Vagina (tissue), 2 donors: ENCODE measurements at places on chromosomes 6 and 20. TPM values are rescaled to one million over a fixed set of nuclear protein-coding genes. Genes with fewer than 3 reads are reported as not detected.

The ZDHHC14 gene
- 15.2 TPM for total RNA-seq

The SPATS1 gene
- total RNA-seq = not detected

The RAB44 gene
- 0.49 TPM for total RNA-seq

The LRP11 gene
- 35.1 TPM for total RNA-seq

GRCh38 chr6:56424064-56424463, 176.7 kb upstream of the COL21A1 start:
- DNase-seq = no peak
- no peak overlapping the region for H3K4me3 ChIP-seq
- H3K27me3 ChIP-seq = no peaks in the 10 kb centered on the region
- no peaks in the 10 kb centered on the region for H3K36me3 ChIP-seq
- no peak overlapping the region for H3K27ac ChIP-seq

DNA sequence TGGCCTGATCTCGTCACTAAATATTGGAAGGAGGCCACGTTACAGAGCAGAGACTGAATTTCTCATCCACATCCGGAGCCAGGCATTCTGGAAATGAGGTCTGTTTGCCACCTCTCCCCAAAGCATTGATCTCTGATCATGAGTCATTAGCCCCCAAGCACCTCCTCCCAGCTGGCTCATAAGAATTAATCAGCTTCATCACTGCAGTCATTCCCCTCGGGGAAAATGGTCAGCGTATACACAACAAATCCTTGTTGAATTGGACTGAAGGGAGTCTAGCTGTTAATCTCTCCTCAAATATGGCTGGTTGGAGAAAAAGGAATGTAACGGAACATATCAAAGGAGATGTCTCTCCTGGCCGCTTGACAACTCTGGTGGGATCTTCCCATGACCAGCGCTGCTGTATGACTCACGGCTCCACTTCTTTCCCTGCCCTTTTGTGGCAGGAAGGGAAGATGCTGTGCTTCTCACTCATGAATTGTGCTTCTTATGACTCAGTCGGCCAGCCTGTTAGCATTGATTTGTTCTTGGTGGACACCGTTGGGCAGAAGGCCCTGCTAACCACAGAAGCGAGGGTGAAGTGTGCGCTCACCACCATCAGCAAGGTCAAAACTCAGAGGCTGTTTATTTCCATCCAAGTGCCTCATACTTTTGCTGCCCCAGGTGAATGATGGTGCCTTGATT, 76.7 kb downstream of the RNF182 start:
- H3K4me3 ChIP-seq = no peak overlapping the region
- H3K4me1 ChIP-seq = no peaks in the 10 kb centered on the region
- H3K36me3 ChIP-seq = no peaks in the 10 kb centered on the region
- H3K27me3 ChIP-seq = no peaks in the 10 kb centered on the region
- no peak overlapping the region for H3K27ac ChIP-seq
- no peak for DNase-seq

- H3K4me1 ChIP-seq = no peaks in the 10 kb centered on the region
- H3K27me3 ChIP-seq = no peaks in the 10 kb centered on the region
- no peaks in the 10 kb centered on the region for H3K36me3 ChIP-seq
- DNase-seq = no peak
Measured at GRCh38 chr6:17240803-17241500, 40.2 kb upstream of the RBM24 start.

- DNase-seq = no peak
- H3K4me3 ChIP-seq = no peak overlapping the region
- no peaks in the 10 kb centered on the region for H3K36me3 ChIP-seq
- no peak overlapping the region for H3K27ac ChIP-seq
- no peaks in the 10 kb centered on the region for H3K27me3 ChIP-seq
- H3K4me1 ChIP-seq = peaks cover 33% of the 10 kb centered on the region
Measured at GRCh38 chr6:5673019-5673790, 333.5 kb downstream of the NRN1 start.

DNA sequence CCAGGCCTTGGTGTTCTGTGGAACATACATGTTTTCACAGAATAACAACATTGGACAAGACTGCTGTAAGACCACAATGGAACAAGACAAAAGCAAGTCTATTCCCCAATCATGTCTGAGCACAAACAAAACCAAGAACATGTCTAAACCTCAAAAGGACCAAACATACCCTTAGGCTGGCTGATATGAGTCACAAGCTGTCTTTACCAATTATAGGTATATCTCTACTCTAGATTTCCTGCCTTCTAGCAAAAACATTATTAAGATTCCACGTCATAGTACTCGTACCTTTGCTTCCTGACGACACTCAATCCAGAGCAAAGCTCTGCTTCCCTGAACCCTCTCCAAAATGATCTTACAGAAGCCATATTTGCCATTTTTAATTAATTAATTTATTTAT, 15.4 kb upstream of the L3MBTL1 start:
- no peaks in the 10 kb centered on the region for H3K27me3 ChIP-seq
- no peak overlapping the region for H3K27ac ChIP-seq
- DNase-seq = no peak
- H3K4me1 ChIP-seq = no peaks in the 10 kb centered on the region
- no peaks in the 10 kb centered on the region for H3K36me3 ChIP-seq
- H3K4me3 ChIP-seq = no peak overlapping the region

- no peaks in the 10 kb centered on the region for H3K27me3 ChIP-seq
- H3K27ac ChIP-seq = no peak overlapping the region
- H3K36me3 ChIP-seq = no peaks in the 10 kb centered on the region
- H3K4me3 ChIP-seq = no peak overlapping the region
- no peaks in the 10 kb centered on the region for H3K4me1 ChIP-seq
Measured at GRCh38 chr20:24605937-24606455, 136.6 kb downstream of the SYNDIG1 start.

GRCh38 chr20:35709259-35709658, 10.1 kb downstream of the ROMO1 start:
- H3K36me3 ChIP-seq = no peaks in the 10 kb centered on the region
- no peaks in the 10 kb centered on the region for H3K27me3 ChIP-seq
- DNase-seq = no peak
- no peak overlapping the region for H3K27ac ChIP-seq
- H3K4me3 ChIP-seq = no peak overlapping the region
- peaks cover 43% of the 10 kb centered on the region for H3K4me1 ChIP-seq

GRCh38 chr6:166660157-166660688, 33.2 kb upstream of the RPS6KA2 start:
- no peak overlapping the region for H3K27ac ChIP-seq
- no peaks in the 10 kb centered on the region for H3K36me3 ChIP-seq
- DNase-seq = no peak
- H3K4me3 ChIP-seq = no peak overlapping the region
- H3K4me1 ChIP-seq = no peaks in the 10 kb centered on the region
- H3K27me3 ChIP-seq = no peaks in the 10 kb centered on the region

DNA sequence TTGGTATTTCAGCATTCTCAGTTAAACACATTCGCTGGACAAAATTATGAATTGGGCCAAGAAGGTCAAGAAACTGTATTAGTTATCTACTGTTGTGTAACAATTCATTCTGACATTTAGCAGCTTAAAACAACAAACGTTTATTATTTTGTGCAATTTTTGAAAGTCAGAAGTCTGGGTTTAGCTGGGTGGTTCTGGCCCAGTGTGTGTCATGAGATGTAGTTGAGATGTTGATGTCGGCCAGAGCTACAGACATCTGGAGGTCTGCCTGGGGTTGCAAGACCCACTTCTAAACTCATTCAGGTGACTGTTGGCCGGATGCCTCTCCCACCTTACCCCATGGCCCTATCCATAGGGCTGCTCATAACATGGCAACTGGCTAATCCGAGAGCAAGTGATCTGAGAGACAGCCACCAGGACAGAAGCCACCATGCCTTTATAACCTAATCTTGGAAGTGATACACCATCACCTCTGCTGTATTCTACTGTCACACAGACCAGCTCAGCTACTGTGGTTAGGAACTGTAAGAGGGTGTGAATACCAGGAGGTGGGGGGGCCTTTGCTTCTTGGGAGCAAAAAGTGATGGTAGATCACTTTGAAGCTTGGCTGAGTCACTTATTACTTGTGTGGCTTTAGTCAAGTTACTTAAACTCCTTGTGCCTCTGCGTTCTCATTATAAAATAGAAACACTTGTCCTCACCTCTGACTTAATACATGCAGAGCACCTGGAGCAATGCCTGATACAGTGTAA, 217.0 kb upstream of the MYLIP start:
- no peak overlapping the region for H3K4me3 ChIP-seq
- H3K4me1 ChIP-seq = no peaks in the 10 kb centered on the region
- DNase-seq = no peak
- no peak overlapping the region for H3K27ac ChIP-seq

DNA sequence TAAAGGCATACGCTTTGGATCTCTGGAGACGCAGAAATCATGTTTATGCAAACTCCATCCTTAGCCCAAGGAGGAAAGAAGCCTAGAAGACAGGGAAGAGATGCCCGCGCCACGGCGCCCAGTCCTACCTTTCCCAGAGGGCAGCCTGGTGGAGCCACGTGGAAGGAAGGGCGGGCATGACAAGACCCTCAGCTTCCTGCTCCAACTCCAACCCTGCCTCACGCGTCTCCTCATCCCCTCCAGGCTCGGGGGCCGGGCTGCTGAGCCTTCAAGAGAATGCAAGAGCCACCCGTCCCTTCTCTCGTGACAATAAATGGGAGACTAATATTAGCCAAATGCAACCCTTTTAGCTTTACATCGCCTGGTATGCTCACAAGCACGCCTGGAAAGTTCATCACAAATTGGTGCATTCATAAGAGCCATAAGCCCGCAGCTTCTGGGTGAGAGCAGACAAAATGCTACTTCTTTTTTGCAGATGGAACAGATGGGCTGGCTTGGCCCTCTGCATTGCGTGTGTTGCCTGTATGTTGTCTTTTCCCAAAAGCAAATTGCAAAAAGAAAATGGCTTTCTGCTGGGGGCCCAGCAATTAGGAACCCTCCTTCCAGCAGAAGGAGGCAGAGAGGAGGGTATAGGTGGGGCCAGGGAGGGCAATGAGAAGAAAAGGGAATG, 8.2 kb upstream of the NTSR1 start:
- H3K4me3 ChIP-seq = no peak overlapping the region
- no peaks in the 10 kb centered on the region for H3K36me3 ChIP-seq
- H3K27me3 ChIP-seq = no peaks in the 10 kb centered on the region
- DNase-seq = no peak
- peaks cover 8% of the 10 kb centered on the region for H3K4me1 ChIP-seq

- H3K4me3 ChIP-seq = no peak overlapping the region
- H3K27ac ChIP-seq = no peak overlapping the region
- no peaks in the 10 kb centered on the region for H3K36me3 ChIP-seq
- no peak for DNase-seq
- H3K27me3 ChIP-seq = no peaks in the 10 kb centered on the region
Measured at GRCh38 chr20:17479063-17479657, 52.0 kb downstream of the BFSP1 start.

- H3K36me3 ChIP-seq = no peaks in the 10 kb centered on the region
- DNase-seq = no peak
- H3K4me1 ChIP-seq = no peaks in the 10 kb centered on the region
- no peak overlapping the region for H3K27ac ChIP-seq
- H3K27me3 ChIP-seq = no peaks in the 10 kb centered on the region
Measured at GRCh38 chr6:160337991-160338390, 10.2 kb upstream of the SLC22A3 start.

DNA sequence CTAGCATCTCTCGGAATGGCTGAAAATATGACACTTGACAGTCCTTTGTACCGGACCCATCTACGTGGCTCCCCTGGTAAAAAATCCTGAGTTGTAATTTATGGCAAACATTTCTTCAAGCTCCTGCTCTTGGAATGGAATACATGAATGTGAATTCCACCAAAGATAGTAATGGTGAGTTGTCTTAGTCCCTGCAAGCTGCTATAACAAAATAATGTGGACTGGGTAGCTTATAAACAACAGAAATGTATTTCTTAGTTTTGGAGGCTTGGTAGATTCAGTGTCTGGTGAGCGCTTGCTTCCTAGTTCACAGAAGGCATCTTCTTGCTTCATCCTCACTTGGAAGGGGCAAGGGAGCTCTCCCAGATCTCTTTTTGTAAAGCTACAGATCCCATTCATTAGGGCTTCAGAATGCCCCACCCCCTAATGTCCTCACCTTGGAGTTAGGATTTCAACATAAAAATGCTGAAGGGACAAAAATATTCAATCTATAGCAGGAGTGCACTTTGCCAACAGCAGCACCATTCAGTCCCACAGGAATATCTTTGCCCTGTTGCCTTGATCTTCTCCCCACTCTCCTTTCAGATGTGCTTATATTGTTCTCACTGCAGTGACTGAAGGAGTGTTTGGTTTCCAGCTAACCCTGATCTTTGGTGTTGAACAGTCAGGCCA, 167.8 kb upstream of the HDAC2 start:
- no peaks in the 10 kb centered on the region for H3K27me3 ChIP-seq
- H3K27ac ChIP-seq = no peak overlapping the region
- H3K4me1 ChIP-seq = no peaks in the 10 kb centered on the region
- H3K36me3 ChIP-seq = no peaks in the 10 kb centered on the region
- H3K4me3 ChIP-seq = no peak overlapping the region
